ENCODE measurements at places on chromosomes 6 and 20.

DNA sequence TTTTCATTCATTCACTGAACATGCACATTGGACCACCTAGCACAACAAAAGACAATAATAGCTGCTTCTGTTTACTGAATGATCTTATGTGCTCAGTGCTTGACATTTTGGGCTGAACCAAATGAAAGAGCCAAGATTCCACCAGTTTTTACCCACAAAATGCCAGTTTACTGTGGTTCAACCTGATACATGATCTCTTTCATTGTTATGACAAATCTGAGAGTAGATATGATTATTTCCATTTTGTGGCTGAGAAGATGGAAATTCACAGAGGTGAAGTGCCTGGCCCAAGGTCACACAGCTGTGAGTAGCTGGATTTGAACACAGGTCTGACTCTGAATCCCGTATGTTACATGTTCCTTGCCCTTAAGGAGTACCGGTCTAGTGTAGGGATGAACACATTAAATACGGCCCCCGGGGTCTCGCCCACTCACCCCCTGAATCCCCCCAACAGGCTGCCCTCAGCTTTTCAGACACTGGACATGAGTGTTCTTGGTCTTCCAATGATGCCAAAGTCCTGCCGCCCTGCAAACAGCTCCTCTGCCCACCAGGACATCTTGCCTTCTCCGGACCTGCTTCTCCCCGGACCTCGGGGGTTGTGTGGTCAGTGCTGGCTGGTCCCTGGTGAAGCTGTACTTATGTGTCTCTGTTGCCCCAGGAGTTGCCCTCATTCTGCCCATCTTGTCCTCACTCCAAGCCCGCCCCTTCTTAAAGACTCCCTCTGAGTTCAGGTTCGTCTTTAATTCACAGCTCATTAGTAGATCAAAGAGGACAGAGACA lies 58.6 kb upstream of the SLC32A1 start:
- DNase-seq, result no peak

- DNase-seq, result no peak
These were observed 13.9 kb upstream of the BCLAF1 start for GRCh38 chr6:136303516-136303915.

GRCh38 chr6:112562301-112563231 lies 215.4 kb downstream of the RFPL4B start:
- no peak for DNase-seq

DNA sequence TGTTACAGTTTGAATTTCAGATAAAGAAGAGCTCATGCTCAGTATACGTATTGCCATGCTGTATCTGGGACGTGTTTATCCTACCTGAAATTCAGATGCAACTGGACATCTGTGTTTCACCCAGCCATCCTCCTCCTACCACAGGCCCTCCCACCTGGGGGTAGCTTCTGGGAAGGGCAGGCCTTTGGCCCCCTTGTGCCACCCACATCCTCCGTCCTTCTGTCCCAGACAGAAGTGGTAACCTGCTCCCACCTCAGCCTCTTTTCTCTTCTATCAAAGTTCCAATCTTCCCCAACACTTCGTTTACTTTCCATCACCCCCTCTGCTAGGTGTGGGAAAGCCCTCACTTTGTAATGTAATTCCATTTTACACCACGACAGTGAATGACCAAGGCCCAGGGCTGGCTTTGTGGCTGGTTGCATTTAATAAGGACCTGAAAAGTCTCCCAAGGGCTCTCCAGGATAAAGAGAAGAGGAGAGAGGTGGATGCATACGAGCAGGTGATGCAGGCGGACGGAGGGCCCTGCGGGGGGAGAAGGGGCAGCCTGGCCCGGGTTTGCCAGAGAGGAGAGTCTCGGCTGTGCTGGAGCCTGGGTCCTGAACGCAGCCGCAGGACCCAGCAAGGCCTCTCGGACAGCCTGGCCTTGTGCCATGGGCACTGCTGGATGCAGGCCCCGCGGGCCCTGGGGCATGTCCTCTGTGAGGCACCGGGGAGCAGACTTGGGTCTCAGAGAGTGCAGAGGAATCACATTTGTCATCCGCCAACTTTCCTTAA lies 98.4 kb downstream of the PSMB1 start:
- peak; percentile 66 for DNase-seq

DNA sequence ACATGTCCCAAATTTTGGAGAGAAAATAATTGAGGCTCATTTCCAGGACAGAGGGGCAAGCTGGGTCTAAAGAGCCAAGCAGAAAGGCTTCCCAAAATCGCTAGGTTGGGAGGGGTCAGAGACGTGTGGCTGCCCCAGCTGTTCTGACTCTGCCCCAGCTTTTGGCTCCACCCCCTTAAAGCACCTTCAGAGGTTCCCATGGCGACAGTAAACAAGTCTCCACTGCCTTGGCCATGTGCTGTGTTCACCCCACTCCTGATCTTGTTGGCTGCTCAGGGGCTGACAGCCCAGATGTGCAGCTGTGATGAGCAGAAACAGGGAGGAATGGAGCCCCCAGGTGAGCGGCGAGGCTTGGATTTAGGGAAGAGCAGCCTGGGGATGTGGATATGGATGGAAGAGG lies 72.8 kb upstream of the SPTLC3 start:
- no peak for DNase-seq
